ENCODE measurements at places on chromosomes 3 and 15.

- no peak for DNase-seq
Observed at GRCh38 chr3:62723166-62723913, 151.9 kb downstream of the CADPS start.

- peak; percentile 45 for DNase-seq
Observed at GRCh38 chr15:43516185-43516584, 1.2 kb upstream of the MAP1A start.

GRCh38 chr15:92499731-92500530 lies 106.2 kb downstream of the ST8SIA2 start:
- no peak for DNase-seq

GRCh38 chr15:101010781-101011180 lies 91.6 kb downstream of the LRRK1 start:
- DNase-seq: no peak

GRCh38 chr15:77430213-77430612 lies 9.5 kb downstream of the HMG20A start:
- DNase-seq: no peak

DNA sequence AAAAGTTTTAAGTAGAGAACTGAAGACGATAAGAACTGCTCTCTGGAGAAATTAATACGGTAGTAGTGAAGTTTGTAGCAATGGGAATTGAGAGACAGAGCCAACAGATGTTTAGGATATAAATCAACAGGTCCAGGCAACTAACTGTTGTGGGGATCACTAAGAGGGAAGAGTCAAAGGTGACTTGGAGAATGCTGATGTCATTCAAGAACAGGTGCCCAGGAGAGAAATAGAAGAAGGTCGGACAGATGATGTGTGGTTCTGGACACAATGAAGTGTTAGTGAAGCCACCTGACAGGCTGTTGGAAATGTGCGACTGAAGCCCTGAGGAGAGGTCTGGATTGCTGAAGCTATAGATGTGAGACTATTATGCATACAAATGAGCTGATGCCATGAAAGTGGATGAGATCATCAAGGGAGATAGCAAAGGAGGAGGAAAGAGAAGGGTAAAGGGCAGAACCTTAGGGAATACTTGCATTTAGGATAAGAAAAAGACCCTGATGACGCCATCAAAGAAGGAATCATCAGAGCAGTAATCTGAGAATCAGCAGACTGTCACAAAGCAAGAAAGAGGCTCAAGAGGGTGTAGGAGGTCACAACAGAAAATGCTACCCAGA lies 183.7 kb downstream of the FRMD5 start:
- DNase-seq: no peak

- DNase-seq: no peak
Observed at GRCh38 chr3:115627180-115628074, 4.1 kb downstream of the GAP43 start.

Data from fibroblast of lung (primary cell).